ENCODE measurements at places on chromosomes 12 and 14.
A peak's percentile ranks its signal among the peaks of the same experiment; 100 is the strongest.

DNA sequence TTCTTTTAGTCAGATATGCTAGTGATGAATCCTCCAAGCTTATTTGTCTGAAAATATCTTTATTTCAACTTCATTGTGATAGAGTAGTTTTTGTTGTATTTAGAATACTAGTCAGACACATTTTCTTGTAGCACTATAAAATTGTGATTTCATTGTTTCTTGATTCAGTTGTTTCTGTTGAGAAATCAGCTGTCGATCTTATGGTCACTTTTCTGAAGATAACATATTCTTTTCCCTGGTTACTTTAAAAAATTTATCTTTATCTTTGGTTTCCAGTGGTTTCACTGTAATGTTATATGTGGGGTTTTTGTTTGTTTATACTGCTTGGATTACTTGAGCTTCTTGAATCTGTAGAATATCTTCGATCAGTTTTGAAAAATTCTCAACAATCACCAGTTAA is 426.1 kb downstream of the SOX5 start:
- no peak for DNase-seq

DNA sequence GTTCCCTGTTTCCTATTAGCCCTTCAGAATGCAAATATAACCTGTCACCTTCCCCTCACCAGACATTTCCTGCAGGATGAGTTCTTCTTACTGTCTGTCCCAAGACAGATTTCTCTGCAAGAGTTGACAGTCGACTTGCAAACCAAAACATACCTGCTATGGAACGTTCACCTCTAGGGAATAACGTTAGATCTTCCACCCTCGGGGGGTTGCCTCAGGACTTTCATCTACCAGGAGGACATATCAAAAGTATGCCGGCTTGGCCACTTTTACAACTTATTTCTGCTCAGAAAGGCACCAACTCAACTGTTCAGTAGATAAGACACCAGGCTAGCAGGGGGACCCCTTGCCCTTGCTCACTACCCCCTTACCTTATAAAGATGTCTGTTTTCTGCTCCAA is 92.5 kb downstream of the DAAM1 start:
- DNase-seq = no peak

DNA sequence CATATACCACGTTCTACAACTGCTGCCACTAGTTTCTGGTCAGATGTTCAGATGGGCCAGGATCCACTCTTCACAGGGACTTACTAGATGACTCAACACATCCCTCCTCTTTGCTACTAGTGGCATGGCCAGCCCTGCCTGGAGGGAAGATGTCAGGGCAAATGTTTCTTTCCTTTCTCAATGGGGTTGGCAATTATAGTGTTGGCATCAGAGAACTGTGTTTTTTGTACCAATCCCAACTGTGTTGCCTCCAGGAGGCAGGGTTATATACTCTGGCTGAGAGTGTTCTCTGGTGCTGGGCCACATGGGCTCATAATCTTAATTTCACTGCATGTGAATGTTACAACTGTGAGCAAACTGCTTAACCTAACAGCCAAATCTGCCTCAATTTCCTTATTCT is 69.9 kb upstream of the AVPR1A start:
- no peak for DNase-seq

- DNase-seq = no peak
These were observed 117.9 kb downstream of the DPF3 start for GRCh38 chr14:72775923-72776554.

DNA sequence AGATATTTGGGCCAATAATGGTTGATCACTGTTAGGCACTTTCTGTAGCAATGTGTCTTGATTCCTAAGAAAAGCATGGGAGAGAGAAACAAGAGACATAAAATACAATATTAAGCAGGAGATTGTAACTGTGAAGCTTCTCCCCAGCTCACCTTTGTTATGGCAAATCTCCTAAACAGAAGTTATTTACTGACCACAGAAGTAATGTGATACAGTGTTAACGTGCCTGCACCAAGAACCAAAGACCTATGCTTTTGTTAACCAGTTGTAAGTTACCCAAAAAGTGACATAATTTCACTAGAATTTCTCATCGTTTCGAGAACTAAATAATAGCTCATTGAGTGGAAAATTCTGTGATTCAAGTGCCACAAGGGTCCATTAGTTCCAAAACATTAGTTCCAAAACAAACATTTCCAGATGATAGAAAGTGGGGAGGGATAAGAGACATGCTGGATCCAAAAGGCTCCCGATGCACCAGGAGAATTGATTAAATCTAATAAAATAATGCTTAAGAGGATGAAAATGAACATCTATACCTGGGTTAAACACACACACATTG is 14.3 kb downstream of the RERG start:
- DNase-seq = no peak

GRCh38 chr12:6607751-6608591 is 792 bp upstream of the CHD4 start:
- peak; percentile 53 for DNase-seq

DNA sequence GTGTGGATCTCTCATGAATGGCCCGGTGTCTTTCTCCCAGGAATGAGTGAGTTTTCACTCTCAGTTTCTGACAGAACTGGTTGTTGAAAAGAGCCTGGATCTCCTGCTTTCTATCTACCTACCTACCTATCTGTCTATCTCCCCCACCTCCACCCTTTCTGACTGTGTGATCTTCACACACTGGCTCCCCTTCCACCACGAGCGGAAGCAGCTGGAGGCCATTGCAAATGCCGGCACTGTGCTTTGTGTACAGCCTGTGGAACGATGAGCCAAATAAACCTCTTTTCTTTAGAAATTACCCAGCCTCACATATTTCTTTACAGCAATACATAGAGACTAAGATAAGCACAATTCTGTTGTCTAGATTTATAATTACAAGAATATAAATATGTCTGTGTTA is 7.2 kb downstream of the GSKIP start:
- DNase-seq = no peak

DNA sequence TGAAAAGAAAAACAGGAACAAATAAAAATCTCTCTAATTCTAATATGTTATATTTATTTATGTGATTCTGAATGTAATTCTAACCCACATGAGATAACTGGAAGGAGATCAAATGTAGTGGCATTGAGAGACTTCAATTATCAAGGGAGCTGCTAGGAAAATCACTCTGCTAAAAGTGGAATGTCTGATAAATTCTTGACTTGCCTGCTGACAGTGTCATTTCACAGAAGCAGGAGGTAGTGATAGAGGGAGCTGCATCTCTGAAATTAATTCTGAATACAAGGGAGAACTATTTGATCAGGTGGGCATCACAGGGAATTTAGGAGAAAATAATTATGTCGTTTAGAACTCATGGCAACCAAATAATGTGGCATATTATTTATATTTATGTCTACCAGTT is 303.6 kb downstream of the BCAT1 start:
- no peak for DNase-seq

- no peak for DNase-seq
These were observed at the start of gene INHBE for GRCh38 chr12:57454566-57455373. TSS of gene INHBE (plus strand) at chr12:57455307. CDS start at chr12:57455537, 230 bp downstream.

DNA sequence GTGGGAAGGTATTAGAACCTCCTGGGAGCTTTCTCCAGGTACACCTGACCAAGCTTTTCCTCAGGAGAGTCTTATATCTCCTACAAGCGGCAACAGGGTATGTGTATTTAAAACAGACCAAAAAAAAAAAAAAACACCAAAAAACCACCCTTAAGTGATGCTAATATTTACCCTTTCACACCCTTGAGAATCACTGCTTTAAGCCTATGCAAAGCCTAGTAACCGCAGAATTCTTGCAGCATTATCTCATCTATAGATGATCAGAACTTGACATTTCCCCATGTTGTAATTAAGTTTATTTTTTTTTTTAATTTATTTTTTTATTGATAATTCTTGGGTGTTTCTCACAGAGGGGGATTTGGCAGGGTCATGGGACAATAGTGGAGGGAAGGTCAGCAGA is 19.3 kb downstream of the ZNF641 start:
- no peak for DNase-seq

DNA sequence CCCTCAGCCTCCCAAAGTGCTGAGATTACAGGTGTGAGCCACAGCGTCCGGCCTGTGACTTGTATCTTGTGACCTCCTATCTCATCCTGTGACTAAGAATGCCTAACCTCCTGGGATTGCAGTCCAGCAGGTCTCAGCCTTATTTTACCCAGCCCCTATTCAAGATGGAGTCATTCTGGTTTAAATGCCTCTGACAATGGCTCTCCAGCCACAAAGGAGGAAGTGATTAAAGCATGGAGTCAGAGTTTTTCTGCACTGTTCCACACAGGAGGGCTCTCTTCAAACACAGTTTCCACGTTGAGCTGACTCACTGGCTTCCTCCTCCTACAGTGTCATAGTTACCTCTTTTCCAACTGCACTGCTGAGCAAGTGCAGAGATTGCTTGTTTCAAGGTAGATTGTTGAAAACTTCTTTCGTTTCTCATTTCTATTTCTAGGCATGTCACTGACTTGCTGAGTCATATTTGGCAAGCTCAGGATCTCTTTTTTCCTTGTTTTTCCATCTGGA is 383.8 kb downstream of the PCNX1 start:
- no peak for DNase-seq

GRCh38 chr12:50453872-50454271 is 50.9 kb upstream of the DIP2B start:
- no peak for DNase-seq

DNA sequence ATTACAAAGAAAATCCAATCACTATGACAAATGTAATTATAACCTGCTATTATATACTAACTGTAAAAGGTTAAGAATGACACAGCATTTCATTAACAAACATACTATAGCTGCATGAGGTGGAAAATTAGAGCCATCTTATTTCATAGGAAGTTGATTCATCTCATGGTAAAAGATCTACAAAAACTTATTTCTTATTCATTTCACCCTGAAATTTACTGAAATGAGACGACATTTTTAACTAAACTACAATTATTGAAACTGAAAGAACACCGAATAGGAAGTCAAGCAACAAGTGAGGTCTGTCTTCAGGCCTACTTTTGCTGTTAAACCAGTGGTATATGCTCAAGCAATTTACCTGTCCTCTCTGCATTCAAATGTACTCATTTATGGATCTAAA is 87.2 kb downstream of the CEP83 start:
- no peak for DNase-seq

- DNase-seq = no peak
These were observed 93.7 kb downstream of the KCNMB4 start for GRCh38 chr12:70459786-70460185.

- no peak for DNase-seq
These were observed 321.0 kb downstream of the TMEM121 start for GRCh38 chr14:105847400-105847799.

DNA sequence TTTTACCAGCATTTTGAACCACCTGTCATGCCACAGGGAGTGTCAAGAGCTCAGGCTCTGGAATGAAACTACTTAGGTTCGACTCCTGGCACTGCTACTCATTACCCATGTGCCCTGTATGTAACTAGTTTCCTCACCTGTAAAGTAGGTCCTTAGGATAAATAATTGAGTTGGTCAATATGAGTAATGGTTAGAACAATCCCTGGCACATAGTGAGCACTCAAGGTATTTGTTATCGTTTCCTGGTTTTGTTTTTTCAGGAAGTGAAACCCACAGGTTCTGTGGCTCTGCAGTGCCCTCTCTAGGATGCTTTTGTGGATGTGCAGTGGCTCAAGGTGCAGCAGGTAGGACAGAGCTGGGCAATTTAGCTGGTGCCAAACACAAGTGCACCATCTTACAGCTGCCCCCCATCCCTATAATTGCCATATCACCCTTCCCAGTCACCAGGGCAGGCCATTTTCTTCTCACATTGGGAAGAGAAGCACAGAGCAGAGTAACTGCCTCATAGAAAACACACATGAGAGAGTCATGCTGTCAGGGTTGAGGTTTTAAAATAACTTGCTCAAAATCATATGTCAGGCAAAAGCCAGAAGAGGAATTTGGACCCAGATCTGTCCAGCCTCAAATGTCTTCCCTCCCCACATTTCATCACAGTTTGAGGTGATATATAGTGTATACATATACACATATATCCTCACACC is 297.5 kb downstream of the RPAP3 start:
- no peak for DNase-seq

GRCh38 chr12:89691659-89692058 is 17.0 kb downstream of the ATP2B1 start:
- DNase-seq = no peak

- peak; percentile 39 for DNase-seq
These were observed 677 bp downstream of the C12orf75 start for GRCh38 chr12:105330931-105331804.

- no peak for DNase-seq
These were observed 25.6 kb downstream of the AKAP6 start for GRCh38 chr14:32354716-32355115.

GRCh38 chr12:25993901-25994651 is 35.6 kb downstream of the RASSF8 start:
- DNase-seq = no peak

- no peak for DNase-seq
These were observed 464.6 kb downstream of the PCNX1 start for GRCh38 chr14:71371711-71372396.

DNA sequence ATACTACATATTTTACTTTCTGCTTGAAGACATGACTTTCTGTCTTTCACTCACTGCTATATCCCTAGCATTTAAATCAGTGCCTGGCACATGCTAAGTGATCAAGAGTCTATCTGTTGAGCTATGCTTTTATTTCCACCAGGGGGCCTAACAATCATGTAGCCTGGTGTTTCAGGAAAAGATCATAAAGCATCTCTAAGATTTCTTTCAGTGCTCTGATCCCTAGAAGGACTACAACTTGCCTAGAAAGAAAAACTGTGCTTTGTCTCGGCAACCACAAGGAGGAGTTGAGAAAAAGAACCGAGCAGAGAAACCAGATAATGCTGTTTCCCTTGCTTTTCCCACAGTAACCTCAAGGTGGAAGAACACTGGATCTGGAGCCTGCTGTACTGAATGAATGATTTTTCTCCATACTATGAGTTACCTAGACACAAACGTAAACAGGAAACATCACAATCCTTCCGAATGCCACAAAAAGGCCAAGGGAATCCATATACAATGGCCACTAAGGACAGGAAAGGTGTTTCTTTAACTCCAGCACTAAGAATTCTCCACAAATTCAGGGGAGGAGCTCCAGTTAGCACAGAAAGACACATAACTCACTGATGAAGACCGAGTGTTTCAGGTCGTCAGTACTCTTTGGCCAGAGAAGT is 1.2 kb downstream of the CRY1 start:
- DNase-seq = no peak

DNA sequence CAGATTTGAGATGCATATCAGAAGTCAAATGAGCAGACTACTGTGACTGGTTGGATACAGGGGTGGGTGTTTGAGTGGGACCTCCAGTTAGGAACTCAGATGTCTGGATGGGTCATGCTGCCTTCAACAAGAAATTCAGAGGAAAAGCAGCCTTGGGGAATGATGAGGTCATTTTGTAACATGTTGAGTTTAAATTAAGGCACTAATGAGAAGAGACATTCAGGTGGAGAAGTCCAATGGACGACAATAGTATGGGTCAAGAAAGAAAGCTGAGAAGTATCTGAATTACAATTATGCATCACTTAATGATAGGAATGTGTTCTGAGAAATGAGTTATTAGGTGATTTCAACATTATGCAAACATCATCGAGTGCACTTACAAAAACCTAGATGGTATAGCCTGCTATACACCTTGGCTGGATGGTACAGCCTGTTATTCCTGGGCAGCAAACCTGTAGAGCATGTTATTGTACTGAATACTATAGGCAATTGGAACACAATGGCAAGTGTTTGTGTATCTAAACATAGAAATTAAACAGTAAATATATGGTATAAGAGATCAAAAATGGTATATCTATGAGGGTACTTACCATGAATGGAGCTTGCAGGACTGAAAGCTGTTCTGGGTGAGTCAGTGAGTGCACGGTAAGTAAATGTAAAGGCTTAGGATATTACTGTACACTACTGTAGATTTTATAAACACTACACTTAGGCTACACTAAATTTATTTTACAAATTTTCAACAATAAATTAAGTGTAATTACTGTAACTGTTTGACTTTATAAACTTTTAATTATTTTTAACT is 414.7 kb downstream of the RAD51B start:
- DNase-seq = no peak

GRCh38 chr14:81990312-81990761 is 456.7 kb upstream of the SEL1L start:
- DNase-seq = no peak
